ENCODE measurements at places on chromosomes 5 and 9. TPM values are rescaled to one million over a fixed set of nuclear protein-coding genes. Genes with fewer than 3 reads are reported as not detected.

GRCh38 chr5:124210111-124210910 is 536.1 kb downstream of the ZNF608 start:
- no peak for DNase-seq

Gene C9orf43
- total RNA-seq: 0.76 TPM

DNA sequence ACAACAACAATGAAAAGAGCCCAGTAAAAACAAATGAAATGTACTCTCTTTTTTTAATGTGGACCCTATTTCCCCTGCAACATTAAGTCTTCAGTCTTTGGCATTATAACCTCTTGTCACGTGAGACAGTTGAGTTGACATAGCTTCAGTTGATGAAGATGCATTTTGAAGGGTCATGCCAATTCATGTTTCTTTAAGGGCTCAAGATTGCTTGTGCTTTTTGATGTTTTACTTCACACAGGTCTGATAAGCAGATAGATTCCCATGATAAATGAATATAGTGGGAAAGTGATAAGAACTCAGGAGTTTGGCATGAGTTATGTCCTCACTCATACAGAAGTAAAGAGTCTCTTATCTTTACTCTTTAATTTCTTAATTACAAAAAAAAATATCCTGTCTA is 229.4 kb downstream of the SNCAIP start:
- DNase-seq: no peak

DNA sequence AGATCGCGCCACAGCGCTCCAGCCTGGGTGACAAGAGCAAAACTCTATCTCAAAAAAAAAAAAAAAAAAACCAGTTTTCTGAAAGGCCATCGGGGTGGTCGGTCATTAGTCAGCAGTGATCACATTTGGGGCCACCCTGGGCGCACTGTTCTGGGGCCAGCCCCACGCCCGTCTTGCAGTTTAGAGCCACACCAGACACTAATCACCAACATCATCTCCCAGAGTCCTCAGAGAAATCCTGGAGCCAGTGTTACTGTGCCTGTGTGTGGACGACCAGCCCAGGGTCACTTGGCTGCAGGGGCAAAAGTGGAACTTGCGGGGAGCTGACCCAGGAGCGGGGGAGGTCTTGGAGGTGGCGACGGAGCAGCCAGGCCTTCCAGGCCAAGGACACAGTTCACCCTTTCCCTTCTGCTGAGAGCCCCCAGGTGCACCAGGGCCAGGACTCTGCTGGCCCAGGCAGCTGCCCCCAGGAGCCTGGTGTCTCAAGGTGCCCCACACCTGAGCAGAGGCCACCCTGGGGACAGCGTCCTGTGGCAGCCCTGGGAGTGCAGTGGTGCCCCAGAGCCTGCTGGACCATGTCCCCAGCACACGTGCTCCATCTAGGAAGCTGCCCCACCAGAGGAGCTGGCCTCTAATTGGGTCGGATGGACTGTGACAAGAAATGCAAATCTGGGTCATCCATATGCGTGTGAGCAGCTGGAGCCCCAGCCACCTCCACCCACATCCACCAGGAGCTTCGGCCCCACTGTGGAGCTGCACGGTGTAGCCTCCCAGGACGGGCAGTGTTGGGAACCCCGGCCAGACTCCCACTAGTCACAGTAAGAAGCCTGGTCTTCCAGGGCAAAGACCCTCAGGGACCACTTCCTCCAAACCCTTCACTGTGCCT is 51.1 kb downstream of the NEK6 start:
- DNase-seq: no peak

Gene WDR38
- not detected for total RNA-seq

Gene ATP6V1G1
- total RNA-seq: 70.2 TPM

- DNase-seq: no peak
Measured at GRCh38 chr9:74500584-74500924, 3.4 kb downstream of the RORB start.

DNA sequence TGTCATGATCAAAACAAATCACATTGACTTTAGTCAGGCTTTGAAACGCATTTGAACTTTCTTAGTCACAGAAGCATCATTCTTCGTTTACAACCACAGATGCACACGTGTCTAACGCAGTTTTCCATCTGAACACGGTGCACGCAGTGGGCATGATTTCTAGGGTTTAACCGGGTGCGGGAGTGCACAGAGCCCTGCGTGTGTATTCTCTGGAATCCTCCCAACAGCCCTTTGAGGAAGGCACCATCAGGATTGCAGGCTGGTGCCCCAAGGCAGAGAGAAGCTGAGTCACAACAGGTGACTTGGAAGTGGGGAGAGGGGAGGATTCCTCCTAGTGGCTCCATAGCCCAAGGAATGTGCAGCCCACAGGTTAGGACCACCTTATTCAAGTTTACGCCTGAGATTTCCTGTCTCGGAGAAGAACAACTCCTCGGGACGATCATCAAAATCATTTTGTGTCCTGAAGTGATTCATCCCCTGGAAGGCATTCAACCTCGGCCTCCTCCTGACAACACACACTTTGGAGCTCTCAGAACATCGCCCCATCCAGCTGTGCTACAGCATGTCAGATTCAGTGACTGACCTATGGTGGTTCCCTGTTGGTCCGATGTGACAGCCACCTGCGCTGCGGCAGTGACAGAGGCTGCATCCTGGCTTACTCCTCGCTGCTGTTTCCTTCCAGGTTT is 13.1 kb downstream of the ROPN1L start:
- no peak for DNase-seq

Gene SSNA1
- total RNA-seq: 71.9 TPM

DNA sequence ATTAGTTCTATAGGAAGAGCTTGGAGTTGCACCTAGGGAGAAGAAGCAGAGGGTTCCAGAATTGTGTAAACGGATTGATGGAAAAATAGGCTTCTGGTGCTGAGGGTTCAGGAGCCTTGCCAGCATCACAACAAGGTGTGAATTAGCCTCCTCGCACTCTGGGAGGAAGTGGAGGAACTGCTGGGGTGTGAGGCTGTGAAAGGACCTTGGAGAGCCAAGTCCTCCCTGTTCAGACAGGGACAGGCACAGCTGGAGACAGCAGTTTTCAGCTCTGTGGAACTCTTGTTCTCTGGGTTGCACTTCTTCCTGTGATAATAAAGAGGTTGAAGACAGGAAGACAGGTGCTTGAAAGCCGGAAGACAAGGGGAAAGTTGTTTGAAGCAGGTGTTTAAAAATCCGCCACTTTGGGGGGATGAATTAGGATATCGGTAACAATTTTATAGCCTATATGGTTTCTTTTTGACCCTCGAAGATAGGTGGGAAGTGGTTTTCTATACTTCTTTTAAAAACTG is 22.6 kb downstream of the DAPK1 start:
- DNase-seq: no peak

Gene PCDHB11
- not detected for total RNA-seq

Gene MAMDC4
- total RNA-seq: 6.1 TPM

Gene GGTA1
- not detected for total RNA-seq

DNA sequence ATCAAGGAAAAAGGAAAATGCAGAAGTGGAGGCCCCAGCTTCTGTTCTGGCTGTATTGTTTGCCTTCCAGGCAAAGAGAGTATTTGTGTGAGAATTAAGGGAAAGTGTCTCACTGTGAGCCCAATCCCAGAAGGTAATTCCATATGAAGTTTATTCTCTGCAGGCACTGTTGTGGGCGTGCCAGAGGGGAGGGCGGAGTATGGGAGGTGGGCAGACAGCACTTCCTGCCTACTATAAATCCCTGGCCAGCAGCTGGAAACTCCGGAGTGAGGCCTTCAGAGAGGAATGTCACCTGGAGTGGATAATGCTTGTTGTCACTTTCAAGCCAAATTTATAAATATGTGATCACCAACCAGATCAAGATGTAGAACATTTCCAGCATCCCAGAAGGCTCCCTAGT is 209.5 kb downstream of the ARHGAP26 start:
- no peak for DNase-seq

- no peak for DNase-seq
Measured at GRCh38 chr5:160672521-160672920, 179.5 kb downstream of the ATP10B start.

Gene LCN9
- total RNA-seq: not detected

GRCh38 chr9:76321195-76321828 is 72.9 kb downstream of the RFK start:
- no peak for DNase-seq

Gene CXCL14
- not detected for total RNA-seq

DNA sequence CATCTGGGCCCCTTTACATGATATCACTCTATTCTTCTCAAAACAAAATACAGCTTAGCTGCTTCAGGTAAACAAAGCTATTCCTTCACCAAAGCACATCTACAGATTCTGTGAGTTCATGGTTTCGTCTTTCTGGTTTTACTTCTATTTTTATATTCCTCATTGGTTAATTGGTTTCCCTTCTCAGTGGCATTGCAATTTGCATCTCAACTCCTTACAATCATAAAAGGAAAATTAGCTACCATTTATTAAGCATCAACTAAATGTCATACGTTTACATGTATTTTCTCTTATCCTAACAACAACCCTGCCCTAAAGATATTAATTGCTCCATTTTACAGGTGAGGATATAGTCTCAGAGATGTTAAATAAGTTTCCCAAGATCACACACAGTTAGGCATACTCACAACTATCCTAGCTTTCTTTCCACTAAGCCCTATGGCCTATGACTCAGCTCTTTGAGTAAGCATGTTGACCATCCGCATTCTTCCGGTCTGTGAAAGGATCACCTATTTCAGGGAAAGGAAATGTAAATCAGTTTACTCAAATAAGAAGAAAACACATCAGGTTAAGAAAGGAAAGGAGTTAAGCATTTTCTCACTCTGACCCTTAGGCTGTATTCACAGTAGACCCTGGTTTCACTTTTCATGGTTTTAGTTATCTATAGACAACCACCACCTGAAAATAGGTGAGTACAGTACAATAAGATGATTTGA is 146.1 kb downstream of the CAAP1 start:
- no peak for DNase-seq

DNA sequence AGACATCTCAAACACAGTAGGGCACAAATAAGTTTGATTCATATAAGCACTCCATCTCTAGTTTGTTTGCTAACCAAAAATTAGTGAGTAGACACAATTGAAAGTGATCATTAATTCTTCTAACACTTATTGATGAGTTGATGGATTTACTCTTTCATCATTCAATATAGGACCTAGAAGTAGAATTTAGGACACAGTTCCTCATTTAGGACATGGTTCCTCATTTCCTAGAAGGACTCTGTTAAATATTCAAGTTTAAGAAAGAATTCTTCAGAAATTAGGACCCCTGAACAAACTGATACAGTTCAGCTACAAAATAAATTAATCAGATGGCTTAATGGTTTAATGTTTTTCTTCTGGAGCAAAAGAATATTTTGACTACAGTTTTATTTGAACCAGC is 143.5 kb upstream of the PRR16 start:
- no peak for DNase-seq

DNA sequence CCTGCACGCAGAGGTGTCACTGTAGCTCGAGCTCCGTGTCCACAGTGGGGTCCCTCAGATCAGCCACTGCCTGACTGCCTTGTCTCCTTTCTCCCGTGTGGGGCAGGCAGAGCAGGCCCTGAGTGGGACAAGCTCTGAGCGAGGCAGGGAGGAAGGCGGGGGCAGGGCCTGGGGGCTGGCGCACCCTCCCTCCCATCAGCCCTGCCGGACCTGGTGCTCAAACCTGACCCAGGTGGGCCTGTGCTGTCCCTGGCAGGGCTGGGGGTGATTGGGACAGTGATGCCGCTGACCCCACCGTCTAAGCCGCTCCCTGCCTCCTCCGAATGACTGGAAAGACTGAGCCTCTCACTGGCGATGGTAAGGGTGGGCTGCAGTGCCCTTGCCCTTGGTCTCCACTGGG is 60.9 kb downstream of the KCNT1 start:
- no peak for DNase-seq

DNA sequence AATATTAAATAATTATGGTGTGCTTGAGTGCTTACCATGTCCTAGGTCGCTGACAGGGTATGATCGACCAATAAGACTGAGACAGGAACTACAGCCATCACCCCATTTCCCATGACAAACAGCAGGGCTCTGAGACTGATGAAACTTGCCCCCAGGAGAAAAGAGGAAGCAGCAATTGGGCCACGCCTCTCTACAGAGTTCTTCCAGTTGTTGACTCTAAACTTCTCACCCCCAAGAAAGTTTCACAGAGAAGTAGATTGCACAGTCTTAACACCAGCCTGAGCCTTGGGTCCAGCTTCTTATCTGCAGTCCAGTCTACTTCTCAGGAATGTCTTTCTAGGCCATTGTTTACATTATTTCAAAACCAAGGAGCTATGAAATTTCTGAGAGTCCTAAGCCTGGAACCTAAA is 182.2 kb upstream of the ANKRD55 start:
- DNase-seq: peak; percentile 48

Gene CAMK4
- 5.1 TPM for total RNA-seq

Gene IFNB1
- total RNA-seq: not detected

DNA sequence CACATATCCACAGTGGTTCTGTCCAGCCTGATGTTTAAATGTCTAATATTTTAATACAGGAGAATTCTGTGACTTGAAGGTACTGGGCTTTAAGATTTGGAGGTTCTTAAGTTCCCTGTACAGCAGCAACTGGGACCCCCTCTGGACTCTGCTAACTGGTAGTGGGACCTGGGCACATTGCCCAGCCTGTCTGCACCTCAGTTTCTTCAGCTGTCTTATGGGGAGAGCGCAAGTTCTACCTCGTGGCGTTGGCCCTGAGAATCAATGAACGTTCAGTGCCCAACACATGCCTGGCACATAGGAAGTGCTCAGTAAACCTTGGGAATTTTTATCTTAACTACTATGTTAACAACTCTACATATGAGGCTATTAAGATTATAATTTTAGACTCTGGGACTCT is 1.4 kb downstream of the SLC2A6 start:
- no peak for DNase-seq

DNA sequence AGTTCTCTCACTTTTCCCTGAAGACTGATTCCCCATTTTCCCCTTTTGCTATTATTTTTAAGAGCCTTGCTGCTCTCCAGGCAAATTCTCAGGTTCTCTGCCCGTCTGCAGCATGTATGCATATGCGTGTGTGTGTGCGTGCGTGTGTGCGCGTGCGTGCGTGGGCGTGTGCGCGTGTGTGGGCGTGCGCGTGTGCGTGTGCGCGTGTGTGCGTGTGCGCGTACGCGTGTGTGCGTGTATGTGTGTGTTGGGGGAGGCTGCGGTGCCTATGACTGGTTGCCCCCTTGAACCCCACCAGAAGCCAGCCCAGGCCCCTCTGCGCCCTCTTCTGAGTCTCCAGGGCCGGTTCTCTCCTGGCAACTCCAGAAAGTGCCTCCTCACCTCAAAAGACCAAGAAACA is 987 bp upstream of the FOXI1 start:
- DNase-seq: no peak

- DNase-seq: no peak
Measured at GRCh38 chr5:2741956-2742355, 9.5 kb downstream of the IRX2 start.

Gene REEP2
- 0.42 TPM for total RNA-seq

Gene FBXW11
- total RNA-seq: 52.7 TPM

Gene TAF11L5
- not detected for total RNA-seq

Data from activated B cell treated with CpG ODN at 0.5 μM for 24 hours (primary cell).